ENCODE measurements at places on chromosomes 2 and 18.

GRCh38 chr2:98540536-98540935, 67.8 kb downstream of the COA5 start:
- DNase-seq = no peak

DNA sequence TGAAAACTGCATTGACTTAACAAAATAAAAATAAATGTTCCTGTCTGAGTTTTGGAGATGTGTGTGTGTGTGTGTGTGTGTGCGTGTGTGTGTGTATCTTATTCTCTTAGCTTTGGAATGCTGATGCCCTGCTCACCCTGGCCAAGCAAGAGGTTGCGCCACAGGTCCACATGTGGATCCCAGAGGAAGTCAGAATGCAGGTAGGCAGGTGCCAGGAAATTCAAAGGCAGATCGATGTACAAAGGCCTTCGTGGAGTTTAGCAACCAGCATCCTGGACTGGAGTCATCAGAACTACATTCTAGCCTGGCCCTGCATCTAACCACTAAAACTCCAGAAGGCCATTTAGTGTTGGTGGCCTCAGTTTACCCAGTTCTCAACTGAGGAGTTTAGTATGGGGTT, 12.4 kb downstream of the G6PC2 start:
- DNase-seq = no peak

DNA sequence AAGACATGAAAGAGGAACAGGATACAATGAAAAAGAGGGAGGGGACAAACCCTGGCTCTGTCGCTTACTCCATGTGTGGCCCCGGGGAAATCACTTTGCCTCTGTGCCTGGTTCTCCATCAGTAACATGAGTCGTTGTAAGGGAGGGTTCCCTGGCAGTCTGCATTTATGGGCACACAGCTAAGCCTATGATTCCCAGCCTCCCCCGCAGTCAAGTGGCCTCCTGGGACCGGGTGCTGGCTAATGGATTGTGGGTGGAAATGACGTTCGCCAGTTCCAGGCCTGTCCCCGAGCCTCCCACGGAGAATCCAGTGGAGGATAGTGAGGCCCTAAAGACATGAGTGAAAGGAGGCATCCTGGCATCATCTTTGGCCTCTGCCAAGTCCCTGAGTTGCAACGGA, 42.7 kb downstream of the SFXN5 start:
- no peak for DNase-seq

DNA sequence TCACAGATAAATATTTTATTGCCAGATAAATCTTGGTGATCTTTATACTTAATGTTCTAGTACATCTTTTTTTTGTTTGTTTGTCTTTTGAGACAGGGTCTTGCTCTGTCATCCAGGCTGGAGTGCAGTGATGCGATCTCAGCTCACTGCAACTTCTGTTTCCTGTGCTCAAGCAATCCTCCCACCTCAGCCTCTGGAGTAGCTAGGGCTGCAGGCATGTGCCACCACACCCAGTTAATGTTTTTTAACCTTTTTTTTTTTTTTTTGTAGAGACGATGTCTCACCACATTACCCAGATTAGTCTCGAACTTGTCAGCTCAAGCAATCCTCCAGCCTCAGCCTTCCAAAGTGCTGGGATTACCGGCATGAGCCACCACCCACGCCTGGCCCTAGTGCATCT, 9.1 kb upstream of the C1GALT1C1L start:
- DNase-seq = no peak

- DNase-seq = no peak
These were observed 78.5 kb downstream of the RHOB start for GRCh38 chr2:20525041-20526035.

DNA sequence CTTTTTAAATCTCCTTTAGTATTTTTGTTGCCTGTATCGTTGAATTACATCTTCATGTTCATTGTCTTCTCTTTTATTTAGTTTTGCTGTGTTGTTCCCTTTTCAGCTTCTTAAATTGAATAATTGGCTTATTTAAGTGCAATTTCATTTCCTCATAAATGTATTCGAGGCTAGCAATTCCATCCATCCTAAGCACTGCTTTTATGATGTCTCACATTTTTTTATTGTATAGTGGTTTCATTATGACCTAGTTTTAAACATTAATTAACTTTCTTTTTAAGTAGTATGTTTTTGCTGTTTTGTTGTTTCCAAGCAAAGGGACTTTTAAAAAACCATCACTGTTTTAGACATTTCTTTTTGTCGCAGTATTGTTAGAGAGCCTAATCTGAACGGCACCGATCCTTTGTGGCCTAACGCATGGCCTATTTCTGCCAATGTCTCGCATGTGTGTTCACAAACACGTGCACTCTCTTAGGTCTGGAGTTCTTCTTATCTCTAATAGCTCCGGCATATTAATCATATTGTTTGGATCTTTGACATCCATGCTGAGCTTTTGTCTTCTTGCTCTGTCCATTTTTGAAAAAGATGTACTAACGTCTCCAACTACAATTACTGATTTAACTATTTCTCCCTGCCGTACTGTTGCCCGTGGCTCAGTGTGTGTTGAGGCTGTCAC, 59.6 kb upstream of the ZNF516 start:
- no peak for DNase-seq

- no peak for DNase-seq
These were observed 27.4 kb upstream of the IL1RL1 start for GRCh38 chr2:102283996-102284395.

Measured in non-pigmented ciliary epithelial cell (primary cell).